ENCODE measurements at places on chromosomes 3 and 15.

GRCh38 chr15:40106203-40107161 is 2.2 kb downstream of the BMF start:
- DNase-seq, result peak; percentile 97

GRCh38 chr3:141432904-141433303 is 53.9 kb upstream of the RASA2 start:
- DNase-seq, result no peak

DNA sequence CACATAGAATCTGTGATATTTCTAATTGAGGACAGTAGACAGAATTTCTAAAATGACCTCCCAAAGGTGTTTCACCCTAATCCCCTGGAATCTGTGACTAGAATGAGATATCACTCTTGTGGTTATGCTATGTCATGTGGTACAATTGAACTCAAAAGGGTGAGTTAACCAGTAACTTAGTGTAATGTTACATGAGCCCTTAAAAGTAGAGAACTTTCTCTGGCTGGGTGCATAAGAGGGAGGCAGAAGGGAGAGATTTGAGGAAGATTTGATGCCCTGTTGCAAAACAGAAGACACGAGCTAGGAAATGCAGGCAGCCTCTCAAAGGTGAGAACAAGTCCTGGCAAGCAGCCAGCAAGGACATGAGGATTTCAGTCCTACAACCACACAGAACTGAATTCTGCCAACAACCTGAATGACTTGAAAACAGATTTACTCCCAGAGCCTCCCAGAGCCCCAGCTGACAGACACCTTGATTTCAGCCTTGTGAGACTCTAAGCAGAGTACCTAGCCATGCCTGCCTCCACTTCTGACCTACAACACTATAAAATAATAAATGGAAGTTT is 160.3 kb downstream of the MTHFS start:
- peak; percentile 20 for DNase-seq

DNA sequence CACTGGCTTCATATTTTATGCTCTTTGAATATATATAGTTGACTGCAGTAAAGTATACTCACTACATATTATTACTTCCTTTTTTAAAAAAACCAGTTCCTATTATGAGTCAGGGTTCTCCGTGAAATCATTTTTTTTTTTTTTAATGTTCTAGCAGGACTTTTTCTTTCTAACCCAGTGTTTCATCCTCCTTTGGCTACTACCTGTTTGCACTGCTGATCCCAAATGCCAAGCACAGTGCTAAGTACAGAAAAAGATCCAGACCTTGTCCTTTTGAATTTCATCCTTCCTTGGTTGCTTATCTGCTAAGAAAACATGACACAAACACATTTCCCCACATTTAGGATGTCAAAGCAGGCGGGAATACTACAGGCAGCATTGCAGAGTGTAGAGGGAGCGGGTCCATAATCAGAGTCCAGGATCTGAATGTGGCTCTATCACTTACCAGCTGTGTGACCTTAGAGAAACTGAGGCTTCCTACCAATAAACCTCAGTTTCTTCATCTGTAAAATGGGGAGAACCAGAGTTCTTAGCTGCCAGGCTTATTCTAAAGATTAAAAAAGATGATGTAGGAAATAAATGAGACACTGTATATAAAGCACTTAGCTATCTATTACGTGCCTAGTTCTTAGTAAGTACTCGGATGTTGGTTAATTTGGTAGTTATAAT is 37.2 kb upstream of the ANPEP start:
- no peak for DNase-seq

DNA sequence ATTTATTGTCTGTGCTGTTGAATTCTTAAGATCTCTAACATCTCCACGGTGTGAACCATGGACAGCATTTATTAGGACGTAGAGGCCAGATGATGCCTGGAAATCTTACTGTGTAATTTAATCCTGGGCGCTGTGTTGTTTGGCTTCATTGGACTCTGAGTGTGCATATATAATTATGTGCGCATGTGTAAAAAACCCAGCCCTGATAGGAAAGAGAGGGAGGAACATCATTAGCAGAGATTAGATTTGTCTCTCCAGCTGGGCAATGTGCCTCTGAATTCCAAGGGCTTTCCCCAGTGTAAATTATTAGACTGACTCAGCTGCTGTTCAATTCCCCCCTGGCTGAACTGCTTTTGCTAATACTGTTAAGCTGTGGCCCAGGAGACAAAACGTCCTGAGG is 39.6 kb downstream of the MAP3K13 start:
- no peak for DNase-seq

DNA sequence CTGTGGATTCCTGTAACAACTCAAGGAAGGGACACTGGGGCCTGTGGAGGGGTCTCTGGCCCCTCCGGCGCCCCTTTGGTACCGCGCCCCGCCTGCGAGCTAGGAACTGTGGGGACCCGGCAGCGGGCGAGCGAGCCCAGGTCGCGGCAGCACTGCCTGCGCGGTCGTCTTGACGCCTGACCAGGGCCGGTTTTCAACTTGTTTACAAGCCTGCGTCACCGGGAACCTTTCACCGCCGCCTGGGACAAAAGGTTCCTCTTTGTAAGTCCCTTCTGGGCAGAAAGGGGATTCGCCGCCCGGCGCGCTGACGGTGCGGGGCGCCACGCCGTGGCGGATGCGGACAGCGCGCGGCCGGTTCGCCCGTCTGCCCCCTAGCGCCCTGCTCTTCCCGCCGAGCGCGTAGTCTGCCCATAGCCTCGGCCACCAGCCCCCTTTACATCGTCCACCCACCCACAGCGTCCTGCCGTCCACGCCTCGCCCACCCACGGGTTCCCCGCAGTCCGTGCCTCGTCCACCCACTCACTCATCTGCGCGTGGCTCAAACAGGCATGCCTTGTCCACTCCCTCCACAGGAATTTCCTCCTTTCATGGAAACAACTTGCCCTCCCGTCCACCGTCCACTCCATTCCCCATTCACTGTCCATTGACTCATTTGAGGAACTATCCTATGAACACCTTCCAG is 5.5 kb upstream of the CFAP100 start:
- peak; percentile 92 for DNase-seq

GRCh38 chr3:66822186-66823008 is 175.7 kb upstream of the KBTBD8 start:
- peak; percentile 16 for DNase-seq

DNA sequence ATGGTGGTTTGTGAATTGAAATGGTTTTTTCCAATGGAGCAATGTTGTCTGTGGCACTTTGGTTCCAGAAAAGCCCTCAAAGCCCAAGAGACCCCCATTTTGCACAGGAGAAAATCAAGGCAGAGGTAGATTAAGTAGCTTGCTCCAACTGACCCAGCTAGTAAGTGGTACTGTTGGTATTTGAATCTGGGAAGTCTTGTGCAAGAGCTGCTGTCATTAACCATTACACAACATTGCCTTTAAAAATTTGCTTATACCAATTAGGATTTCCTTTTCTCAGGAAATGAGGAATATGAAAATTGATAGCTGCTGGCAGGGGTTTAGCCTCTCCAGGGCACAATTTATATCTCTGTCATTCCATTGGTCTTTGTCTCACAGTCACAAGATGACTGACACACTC is 102.4 kb upstream of the UBE3A start:
- DNase-seq, result no peak

DNA sequence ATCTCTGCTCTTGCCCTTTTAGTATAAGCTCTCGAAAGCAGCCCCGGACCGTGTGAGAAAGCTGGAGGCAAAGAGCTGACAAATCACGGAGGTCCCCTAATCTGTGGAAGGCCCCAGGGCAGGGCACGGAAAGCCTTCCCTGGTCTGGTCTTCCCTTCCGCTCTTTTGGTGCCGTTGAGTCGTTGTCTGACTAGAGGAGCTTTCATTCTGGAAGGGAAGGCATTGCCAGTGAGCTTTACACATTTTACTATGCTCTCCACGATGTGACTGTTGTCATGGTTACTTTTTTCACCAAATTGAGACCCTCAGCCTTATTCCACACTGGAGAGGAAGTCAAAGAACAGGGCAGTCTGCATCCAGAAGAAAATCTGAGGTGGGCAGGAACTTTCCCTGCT is 71.7 kb downstream of the CYP19A1 start:
- no peak for DNase-seq

GRCh38 chr3:156617145-156617544 is 57.2 kb upstream of the TIPARP start:
- DNase-seq, result no peak

GRCh38 chr3:97949743-97950142 is 22.5 kb downstream of the RIOX2 start:
- no peak for DNase-seq

GRCh38 chr3:41095702-41096101 is 103.6 kb upstream of the CTNNB1 start:
- no peak for DNase-seq

- DNase-seq, result no peak
Observed at GRCh38 chr3:159941038-159942000, 47.3 kb upstream of the IL12A start.

DNA sequence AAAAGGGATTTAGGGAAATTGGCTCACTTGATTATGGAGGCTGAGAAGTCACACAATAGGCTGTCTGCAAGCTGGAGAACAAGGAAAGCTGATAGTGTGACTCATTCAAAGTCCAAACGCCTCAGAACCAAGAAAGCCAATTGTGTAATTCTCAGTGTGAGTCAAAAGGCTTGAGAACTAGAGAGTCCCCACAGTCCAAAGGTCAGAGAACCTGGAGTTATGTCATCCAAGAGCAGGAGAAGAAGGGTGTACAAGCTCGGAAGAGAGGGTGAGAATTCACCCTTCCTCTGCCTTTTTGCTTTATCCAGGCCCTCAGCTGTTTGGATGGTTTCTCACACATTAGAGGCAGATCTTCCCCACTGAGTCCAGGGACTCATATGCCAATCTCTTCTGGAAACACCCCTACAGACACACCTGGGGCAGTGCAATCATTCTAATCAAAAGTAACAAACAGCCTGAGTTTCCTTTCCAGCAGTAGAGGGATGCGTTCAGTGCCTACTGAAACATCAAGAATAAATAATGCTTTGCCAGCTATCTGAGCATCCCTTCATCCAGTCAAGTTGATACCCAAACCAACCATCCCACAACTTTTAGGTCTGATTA is 271.5 kb downstream of the SATB1 start:
- peak; percentile 48 for DNase-seq

DNA sequence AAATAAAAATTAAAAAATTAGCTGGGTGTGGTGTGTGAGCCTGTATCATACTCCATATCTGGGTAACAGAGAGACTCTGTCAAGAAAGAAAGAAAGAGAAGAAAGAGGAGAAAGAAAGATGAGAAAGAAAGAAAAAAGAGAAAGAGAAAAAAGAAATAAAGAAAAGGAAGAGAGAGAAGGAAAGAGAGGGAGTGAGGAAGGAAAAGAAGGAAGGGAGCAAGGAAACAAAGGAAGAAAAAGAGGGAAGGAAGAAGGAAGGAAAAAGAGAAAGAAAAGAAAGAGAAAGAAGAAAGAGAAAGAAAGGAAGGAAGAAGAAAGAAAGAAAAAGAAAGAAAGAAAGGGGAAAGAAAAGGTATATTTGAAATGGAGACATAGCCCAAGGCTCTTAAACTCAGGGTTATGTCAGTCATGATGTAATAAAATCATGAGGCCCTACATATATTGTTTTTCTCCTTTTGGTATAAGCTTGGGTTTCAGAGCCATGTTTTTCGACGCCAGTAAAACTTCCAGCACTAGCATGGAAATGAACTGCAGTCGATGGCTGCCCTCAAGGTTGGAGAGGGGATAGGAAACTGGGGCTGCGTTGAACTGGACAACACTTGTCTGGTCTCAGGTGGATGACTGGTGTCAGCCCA is 38.0 kb upstream of the RFTN1 start:
- DNase-seq, result no peak

DNA sequence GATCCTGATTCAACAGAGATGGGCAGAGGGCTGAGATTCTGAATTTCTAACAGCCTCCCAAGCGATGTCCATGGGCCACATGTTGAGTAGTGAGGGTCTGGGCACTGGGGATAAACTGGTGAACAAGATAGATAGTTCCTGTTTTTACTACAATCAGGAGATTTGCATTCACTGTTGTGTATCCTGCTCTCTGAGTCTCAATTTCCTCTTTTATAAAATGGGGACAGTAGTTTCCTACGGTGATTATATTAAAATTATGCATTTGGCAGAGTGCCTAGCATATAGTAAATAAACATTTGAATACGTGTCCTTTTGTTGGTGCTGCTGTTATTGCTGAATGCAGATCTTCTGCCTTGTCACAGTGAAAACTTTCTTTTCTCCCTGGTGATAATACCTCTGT is 102.5 kb downstream of the MYH15 start:
- no peak for DNase-seq

DNA sequence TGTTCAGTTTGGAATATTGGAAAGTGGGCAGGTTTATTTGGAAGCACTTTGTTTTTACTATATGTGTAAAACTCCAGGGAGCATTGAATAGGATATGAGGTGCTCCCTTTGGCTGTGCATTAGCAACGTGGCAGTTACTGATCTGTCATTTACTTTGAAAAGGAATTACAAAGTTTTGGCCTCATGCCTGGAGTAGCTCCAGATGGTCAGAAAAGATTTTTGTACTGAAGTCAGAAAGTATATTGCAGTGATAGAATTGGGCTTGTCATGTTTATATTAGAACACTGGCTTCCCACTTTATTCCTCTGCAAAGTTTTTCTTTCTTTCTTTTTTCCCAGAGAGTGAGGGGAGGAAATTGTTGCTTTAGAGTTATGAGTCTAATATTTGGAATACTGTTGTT is 26.1 kb downstream of the FNDC3B start:
- DNase-seq, result no peak

Data from HuH-7 (cell line).